Stimulated activated CD4-positive, alpha-beta T cell treated with anti-CD3 and anti-CD28 coated beads, Interleukin-1b, Interleukin-23, amount 100 ng/mL, for 1 hour (primary cell): ENCODE measurements at places on chromosomes 5 and 9.

DNA sequence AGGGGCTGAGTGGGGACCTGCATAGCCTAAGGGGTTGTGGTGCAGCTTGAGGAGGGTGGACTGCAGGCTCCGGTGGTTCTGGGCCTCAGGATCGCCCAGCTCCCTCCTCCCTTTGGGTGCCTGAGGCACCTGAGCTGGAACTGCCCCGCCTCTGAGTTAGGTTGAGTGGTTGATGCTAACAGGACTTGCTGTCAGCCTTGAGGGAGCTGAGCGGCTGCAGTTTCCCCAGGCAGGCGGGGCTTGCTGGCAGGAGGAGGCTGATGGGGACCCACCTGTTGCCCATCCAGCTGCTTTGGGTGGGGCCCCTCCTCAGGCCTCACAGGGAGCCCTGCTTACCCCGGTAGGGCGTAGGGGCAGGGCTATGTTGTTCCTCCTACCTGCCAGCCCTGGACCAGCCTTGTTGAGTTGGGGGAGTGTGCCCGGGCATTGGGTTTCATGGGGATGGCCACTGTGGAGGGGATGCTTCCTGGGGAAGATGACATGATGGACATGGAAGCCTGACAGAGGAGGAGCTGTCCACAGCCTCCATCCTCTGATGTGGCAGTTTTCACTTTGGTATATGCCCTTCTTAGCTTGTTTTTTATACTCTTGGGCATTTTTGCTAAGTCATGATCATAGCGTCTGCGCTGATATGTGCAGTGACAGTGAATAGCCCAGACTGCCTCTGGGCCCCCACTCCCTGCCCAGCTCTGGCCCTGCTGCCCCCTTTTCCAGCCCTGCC, 14.3 kb downstream of the WNK2 start:
- no peak for DNase-seq

DNA sequence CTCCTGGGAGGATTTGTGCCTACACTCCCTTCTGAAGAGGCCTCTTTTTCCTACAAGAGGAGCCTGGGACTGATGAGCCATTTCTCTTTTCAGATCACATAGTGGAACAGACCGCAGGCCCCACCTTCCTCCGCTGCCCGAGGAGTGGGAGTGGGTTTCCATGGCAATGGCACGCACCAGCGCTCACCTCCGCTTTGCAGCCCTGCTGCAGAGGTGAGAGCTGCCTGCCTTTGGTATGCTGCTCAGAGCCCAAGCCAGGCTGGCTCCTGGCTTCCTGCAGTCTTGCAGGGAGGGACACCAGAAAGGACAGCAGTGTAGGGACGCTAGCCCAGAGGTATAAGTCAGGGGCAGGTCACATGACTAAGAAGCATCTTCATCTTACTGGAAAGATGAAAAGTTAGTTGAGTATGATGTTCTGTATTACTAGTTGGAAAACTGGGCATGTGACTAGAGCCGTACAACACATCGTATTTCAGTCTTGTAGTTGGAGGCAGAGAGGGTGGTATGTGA, 12.4 kb downstream of the PTTG1 start:
- DNase-seq = no peak

DNA sequence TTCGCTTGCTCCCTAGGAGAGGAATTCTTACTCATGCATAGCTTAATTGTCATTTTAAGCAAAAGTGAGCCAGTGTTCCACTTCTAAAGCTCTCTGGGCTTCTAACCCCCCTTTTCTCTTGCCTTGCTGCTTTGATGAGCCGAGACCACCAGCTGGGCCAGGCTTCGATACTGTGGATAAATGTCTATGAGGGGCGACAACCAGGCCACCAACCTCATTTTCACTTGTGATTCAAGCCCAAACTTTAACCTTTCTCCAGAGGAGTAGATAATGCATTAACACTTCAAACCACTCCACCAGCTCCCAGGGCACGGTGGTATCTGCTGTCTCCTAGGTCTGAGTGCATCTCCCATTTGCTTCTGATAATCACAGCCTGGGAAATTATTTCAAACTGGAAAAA, 205.6 kb downstream of the PSAT1 start:
- DNase-seq = no peak

GRCh38 chr9:94449486-94449885, 105.4 kb upstream of the PCAT7 start:
- DNase-seq = no peak

- DNase-seq = no peak
Observed at GRCh38 chr5:74371621-74372020, 268.9 kb downstream of the ENC1 start.

- no peak for DNase-seq
Observed at GRCh38 chr9:134500931-134501760, 140.5 kb upstream of the COL5A1 start.

- no peak for DNase-seq
Observed at GRCh38 chr9:3087697-3088096, 243.8 kb upstream of the PUM3 start.

DNA sequence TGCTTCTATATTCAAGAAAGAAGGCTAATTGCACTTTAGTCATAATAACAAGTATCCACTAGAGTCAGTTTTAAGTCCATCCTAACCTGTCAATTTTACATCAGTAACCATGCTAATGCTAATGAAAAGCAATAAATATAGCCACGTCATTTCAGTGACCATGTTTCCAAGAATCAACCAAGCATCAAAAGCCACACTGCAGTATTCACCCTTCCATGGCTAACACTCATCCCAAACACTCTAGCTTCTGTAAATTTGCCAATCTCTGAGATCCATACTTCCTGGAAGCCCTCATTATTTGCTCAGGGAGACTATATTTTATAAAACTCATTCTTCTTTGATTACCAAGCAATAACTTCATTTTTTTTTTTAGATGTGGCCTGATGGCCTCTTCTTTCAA, 712.0 kb downstream of the CETN3 start:
- no peak for DNase-seq

GRCh38 chr9:4600368-4600767, 61.7 kb upstream of the PLPP6 start:
- no peak for DNase-seq

DNA sequence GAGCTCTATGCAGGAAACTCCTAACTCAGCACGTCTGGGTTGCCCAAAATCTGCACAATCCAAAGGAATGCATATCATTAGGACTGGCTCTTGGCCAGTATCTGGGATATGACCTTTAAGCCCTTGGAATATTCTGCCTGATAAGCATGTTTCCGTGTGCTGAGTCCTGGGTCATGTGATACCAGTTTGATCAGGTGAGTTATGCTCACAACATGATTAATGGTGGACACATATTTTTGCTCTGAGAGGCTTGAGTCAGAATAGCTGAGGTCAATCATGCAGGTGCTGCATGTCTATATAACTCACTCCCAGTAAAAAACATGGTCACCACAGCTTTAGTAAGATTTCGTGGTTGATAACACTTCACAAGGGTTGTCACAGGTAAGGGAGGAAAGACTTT, 408.8 kb downstream of the YTHDC2 start:
- no peak for DNase-seq

GRCh38 chr5:75611311-75612225, at the start of gene ANKDD1B:
ANKDD1B (plus strand) TSS chr5:75611453; CDS start chr5:75611635, 182 bp downstream.
- no peak for DNase-seq

- no peak for DNase-seq
Observed at GRCh38 chr9:123435471-123435870, 79.5 kb downstream of the CRB2 start.

DNA sequence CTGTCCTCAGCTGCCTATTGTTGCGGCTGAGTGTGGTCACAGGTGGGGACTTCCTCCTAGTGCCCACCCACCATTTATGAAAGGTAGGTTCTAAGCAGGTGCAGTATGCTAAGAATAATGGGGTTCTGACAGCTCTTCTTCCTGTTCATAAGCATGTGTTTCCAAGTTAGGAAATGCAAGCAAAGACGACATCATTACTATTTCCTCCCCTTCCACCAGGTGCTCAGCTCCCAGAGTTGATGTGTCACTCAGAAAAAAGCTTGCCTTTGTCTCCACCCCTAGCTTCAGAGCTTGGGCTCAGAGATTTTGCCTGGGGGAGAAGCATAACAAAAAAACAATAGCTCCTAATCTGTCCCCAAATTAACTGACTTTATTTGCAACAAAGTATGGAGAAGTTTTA, 1076.7 kb downstream of the NR2F1-AS1 start:
- no peak for DNase-seq

- no peak for DNase-seq
Observed at GRCh38 chr5:81420039-81420667, 26.2 kb upstream of the ACOT12 start.

GRCh38 chr5:17918373-17919104, 284.3 kb downstream of the TAF11L14 start:
- DNase-seq = no peak

GRCh38 chr5:34699155-34700077, 43.3 kb downstream of the RAI14 start:
- DNase-seq = no peak

- DNase-seq = no peak
Observed at GRCh38 chr5:77607324-77607723, 31.2 kb downstream of the OTP start.

- no peak for DNase-seq
Observed at GRCh38 chr5:138938526-138938925, 63.4 kb upstream of the LRRTM2 start.

DNA sequence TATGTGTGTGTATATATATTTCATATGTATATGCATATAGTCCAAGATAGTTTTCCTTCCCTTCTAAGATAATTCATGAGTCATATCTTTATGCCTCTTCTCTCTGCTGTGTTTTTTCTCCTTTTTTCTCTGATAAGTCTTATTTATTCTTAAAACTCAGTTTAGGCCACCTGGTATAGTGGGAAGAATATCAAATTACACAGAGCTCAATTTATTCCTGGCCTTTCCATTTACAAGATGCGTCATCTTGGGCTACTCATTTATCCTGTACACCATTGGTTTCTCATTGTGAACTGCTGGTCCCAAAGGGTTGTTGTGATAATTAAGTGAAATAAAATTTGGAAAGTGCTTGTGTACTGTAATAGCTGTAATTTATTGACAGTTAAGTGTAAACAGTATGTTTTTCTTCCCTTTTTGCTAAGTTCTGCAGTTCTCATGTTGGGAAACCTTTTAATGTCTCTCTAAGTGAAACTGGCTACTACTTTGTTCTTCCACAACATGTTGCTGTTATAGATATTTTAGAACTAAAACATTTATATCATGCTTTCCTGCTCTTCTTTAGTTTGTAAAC, 19.4 kb downstream of the CCDC171 start:
- no peak for DNase-seq

- DNase-seq = no peak
Observed at GRCh38 chr5:35185518-35185917, 44.8 kb downstream of the PRLR start.

DNA sequence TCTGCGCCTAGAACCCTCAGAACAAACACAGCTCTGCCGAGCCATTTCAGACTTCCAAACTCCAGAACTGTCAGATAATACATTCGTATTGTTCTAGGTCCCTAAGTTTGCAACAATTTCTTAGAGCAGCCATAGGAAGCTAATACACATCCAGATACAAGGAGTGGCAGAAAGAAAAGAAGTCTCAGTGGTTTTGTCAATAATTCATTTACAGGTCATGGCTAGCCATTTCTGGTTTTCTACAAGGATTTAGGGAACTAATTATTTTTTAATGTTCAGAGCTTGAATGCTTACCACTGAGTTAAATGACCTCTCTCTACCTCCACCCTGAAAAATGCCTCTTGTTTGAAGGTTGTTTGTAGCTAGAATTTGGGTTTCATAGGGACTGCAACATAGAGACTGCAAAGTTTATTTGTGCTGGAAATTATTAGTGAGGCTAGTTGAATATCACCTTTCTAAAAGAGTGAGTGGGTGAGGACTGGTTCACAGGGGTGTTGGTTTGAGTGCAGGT, 15.5 kb upstream of the ERMP1 start:
- no peak for DNase-seq

DNA sequence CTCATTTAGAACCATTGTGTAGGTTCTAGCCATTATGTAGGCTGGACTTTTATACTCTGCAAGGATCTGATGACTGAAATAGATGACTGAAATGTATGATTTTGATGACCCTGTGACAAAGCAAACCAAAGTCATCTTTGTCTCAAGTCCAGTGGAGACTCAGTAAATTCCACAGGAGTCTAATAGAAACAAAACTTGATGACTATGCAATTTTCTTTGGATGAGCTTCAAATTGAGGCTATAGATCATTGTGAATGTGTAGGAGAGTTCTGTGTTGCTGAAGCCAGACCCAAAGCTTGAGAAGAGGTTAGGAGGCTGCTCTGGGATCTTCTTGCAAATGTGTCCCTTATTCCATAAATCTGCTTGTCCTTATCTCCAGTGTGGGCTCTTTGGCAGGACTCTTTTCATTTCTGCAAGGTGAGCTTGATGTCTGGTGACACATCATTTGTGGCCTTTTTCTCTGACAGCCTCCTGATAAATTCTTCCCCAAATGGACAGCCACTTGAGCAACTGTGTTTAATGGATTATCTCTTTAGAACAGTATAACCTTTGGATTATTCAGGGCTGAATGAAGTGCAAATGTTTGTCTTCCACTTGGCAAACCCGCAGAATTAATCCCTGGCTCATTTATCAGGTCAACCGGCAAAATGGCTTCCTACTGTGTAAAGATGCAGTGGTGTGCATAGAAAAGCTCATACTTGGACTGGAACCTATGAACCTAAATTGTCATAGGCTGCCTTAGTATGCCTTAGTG, 235.1 kb upstream of the ANKH start:
- DNase-seq = no peak

DNA sequence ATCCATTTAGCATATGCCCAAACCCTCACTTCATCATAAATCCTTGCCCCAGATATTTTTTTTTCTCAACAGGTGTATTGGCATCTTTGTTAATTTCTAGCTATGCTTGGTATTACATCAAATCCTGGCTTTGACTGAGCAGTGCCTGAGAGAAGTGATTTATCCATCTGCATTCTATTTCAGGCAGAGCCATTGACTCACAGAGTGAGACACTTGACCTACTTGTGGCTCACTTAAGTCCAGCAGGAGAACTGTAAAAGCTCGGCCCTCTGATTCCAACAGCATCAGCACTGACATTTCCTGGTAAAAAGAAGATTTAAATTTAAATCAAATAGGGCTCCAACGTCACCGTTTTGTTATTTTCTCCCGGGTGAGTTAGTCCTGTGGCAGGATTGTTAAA, 93.4 kb downstream of the PLK2 start:
- DNase-seq = no peak

DNA sequence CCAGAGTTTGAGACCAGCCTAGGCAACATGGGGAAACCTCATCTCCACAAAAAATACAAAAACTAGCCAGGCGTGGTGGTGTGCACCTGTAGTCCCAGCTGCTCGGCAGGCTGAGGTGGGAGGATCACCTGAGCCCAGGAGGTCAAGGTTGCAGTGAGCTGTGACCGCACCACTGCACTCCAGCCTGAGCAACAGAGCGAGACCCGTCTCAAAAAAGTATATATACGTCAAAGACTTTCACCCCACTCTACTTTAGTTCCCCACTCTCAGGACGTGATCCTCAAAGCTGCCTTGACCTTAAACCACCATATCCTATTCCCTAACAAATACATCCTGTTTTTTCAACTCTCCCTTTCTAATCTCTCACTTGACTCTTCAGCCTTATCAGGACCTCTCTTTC, 41.0 kb downstream of the PCDHGC5 start:
- DNase-seq = no peak

DNA sequence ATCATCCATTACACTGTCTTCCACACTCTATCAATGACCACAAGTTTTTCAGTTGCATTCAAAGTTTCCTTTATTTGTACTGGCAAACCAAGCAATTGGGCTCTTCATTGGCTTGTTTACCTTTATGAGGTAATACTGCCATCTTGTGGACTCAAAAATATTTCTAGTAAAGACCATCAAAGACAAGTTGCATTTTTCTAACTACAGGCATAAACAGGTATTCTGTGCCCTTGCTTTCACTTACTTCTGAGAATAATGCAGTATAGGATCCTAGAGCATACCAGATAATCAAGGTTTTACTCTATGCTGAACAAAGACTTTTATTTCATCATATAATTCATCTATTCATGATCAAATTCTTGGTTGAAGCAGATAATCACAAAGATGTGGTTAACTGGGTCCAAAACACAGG, 173.7 kb upstream of the POU5F2 start:
- DNase-seq = no peak
